ENCODE measurements at places on chromosomes 3 and 15.

DNA sequence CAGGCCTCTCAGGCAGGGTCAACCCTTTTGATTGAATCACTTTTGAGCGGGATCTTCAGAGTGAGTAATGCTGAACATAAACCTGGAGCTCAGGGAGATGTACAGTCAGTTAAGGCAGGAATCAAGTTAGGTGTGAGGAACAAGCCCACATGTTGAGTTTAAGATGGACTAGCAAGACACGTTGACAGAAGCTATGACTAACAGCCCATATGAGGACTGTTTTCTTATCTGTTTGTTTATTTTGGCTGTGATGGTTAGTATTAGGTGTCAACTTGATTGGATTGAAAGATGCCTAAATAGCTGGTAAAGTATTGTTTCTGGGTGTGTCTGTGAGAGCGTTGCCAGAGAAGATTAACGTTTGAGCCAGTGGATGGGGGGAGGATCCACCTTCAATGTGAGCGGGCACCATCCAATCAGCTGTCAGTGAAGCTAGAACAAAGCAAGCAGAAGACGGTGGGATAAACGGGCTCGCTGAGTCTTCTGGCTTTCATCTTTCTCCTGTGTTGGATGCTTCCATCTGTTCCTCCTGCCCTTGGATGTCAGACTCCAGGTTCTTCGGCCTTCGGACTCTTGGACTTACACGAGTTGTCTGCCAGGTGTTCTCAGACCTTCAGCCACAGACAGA is 232.3 kb upstream of the STAC start:
- DNase-seq, result no peak

- DNase-seq, result no peak
Observed at GRCh38 chr3:100880845-100881244, 112.4 kb downstream of the ABI3BP start.

- no peak for DNase-seq
Observed at GRCh38 chr15:27341780-27342343, 370.9 kb downstream of the GABRG3 start.

DNA sequence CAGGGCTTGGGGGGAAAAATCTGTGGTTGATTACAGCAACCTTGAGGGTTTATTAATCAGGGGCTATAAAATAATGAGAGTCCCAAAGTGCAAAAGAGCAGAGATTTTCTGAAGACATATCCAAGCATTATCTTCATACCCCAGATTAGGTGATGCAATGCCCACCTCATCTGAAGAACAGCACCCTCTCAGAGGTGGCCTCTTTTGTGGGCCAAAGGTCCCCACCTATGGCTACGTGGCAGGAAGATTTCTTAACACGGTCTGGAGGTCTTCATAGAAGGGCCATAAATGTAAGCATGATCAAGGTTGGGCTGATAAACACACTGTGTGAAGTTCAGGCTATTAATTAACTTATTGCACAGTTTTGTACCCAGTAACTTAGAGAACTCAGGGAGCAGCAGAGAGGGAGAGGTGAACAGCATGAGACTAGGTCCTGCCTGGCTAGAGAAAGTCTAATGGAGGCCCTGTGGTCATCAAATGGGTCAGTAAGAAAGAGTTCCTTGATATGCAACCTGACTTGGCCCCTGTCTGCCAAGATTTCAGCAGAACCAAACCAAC is 29.6 kb upstream of the RBP2 start:
- DNase-seq, result no peak

GRCh38 chr3:130699765-130700164 is 46.9 kb downstream of the PIK3R4 start:
- DNase-seq, result peak; percentile 34

- no peak for DNase-seq
Observed at GRCh38 chr15:69068157-69068556, 53.7 kb downstream of the NOX5 start.

All from T-helper 1 cell (primary cell).